Activated CD8-positive, alpha-beta T cell treated with anti-CD3 and anti-CD28 coated beads, Interleukin-2, amount 10 ng/mL, durations not matched to agents 7 days and 5 days (primary cell): ENCODE measurements at places on chromosomes 16 and 17.

- no peak for DNase-seq
Observed at GRCh38 chr16:49665482-49666230, 190.3 kb downstream of the ZNF423 start.

GRCh38 chr16:89116341-89117226 lies 22.9 kb downstream of the ACSF3 start:
- no peak for DNase-seq

DNA sequence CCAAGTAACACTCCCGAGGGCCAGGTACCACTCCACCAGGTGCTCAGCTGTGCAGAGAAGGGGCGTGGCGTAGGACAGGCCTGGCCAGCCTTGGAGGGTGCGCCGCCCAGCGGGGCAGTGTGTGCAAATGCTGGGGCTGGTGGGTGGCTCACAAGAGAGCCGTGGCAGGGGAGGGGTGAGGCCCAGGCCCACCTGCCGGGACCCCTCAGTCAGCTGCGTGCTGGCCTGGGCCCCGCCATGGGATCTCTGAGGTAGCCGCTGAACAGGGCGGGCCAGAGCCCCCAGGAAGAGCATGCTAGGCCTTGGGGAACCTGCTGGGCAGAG lies 8.8 kb downstream of the TPSG1 start:
- no peak for DNase-seq

- no peak for DNase-seq
Observed at GRCh38 chr17:41111151-41111885, 6.1 kb downstream of the KRTAP4-9 start.

GRCh38 chr17:37340804-37341203 lies 35.0 kb upstream of the C17orf78 start:
- no peak for DNase-seq

DNA sequence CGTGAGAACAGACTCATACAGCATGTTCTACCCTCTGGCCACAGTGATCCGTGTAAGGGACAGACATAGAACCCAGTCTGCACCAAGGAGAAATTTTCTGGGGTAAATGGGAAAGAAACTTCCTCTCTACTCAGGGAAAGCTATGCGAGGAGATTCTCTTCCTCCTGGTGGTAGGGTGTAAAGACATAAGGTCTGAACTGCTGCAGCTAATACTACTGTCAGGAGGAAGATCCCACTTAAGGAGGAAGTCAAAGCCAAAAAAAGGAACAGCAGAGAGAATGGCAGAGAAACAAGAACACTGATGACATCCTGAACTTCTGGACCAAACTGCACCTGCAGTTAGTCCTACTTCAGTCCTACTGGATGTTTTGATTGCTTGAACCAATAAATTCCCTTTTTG lies 7.1 kb upstream of the TM4SF5 start:
- no peak for DNase-seq

DNA sequence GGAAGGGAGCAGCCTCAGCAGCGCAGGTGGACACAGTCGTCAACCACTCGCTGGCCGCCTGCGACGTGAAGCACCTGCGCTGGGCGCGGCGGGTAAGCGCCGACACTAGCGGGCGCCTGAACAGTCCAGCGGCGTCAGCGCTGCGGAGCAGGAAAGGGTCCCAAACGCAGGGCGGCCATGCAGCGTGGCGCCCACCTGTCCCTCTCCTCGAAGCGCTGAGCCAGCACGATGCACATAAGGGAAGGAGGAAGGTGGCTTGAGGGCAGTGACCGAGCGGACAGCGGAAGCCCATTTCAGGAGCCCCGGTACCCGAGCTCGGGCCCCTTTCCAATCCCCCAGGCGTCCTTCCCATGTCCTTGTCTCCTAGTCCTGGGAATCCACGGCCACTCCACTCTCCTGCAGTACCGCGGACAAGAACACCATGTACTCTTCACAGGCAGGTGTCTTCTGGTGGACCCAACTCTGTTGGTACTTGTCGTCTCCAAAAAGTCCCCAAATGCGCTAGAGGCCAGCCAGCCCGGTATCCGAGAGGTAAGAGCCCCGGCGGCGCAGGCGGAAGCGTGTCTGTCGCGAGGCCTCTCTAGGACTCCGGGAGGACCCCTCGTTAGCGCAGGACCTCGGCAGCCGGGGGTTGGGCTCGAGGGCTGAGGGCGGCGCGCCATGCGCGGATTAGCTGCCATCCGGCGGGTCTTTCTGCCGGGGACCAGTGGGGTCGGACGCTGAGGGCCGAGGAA lies 14.4 kb downstream of the ZNF232 start:
- peak; percentile 29 for DNase-seq

GRCh38 chr16:372302-372983 lies 2.1 kb upstream of the MRPL28 start:
- DNase-seq, result no peak

- no peak for DNase-seq
Observed at GRCh38 chr17:74287031-74287602, 13.1 kb downstream of the DNAI2 start.

DNA sequence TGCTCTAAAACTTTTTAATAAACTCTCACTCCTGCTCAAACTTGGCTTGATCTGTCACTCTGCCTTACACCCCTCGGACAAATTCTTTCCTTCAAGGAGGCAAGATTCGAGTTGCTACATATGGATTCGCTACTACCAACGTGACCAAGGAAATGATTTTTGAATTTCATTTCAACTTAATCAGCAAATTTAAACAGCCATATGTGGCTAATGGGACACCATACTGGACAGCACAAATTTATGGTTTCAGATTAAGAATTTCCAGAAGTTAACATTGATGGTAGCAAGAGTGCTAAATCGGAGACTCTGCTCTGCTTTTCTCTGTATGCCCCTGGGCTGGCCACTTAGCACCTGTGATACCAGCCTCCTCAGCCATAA lies 318.2 kb upstream of the PSMD7 start:
- DNase-seq, result no peak

DNA sequence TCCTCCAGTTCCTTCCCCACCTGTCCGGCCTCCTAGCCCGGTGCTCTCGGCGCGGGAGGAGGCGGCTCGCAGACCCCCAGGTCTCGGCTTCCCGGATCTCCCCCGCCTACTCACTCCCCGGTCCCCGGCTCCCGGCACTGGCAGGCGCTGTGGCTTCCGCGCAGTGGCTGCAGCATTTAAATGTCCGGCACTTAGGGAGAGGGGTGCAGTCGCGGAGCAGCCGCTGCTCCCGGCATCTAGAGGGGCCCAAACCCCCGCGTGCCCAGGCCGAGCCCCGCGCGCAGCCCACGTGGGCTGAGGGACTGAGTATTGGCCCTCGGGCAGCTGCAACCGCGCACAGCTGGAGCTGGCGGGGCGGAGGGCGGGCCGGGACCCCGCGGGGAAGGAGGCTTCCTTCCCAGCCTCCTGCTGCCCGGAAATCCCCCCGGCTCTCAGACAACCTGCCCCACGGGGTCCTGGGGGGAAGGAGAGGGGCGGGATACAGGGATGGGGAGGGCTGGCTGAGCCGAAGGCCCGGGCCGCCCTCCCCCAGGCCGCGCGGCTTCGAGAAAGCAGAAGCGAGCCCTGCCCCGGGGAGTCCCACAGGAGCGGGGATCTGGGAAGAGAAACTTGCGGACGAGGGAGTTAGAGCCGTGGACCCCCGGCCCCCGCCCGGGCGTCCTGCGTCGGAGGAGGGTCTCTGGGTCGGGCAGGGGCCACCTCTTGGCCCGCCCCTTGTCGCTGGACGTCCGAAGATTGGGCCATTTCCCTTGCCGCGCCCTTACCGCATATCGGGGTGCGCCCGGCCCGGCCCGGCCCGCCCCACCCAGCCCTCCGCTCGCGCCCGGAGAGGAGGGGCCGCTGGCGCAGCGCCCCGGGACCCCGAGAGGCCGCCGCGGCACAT lies at the start of gene MMP25:
Gene MMP25 (plus strand): TSS at position 804 of the 883 bp plus-strand sequence. CDS start 357 bp downstream, outside the sequence.
- DNase-seq, result peak; percentile 44

GRCh38 chr16:83706394-83706793 lies 101.4 kb upstream of the HSBP1 start:
- DNase-seq, result no peak

- DNase-seq, result no peak
Observed at GRCh38 chr17:77449908-77450741, 309.4 kb downstream of the SEC14L1 start.

- DNase-seq, result no peak
Observed at GRCh38 chr16:4593086-4593485, 21.6 kb downstream of the UBALD1 start.

GRCh38 chr16:74760007-74760767 lies 14.4 kb downstream of the FA2H start:
- DNase-seq, result no peak

DNA sequence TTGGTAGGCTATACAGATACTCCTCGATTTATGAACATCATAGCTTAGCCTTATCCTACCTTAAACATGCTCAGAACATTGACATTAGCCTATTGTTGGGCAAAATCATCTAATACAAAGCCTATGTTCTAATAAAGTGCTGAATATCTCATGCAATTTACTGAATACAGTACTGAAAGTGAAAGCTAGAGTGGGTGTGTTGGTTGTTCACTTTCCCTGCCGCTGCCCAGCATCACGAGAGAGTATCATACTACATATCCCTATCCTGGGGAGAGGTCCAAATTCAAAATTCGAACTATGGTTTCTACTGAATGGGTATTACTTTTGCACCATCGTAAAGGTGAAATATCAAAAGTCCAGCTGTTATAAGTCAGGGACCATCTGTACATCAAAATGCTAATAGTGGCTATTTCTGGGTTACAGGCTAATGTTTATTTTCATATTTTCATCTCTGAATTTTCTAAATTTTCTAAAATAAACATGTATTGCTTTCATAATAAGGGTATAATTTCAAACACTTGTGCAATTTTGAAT lies 54.5 kb downstream of the NACA2 start:
- DNase-seq, result no peak

DNA sequence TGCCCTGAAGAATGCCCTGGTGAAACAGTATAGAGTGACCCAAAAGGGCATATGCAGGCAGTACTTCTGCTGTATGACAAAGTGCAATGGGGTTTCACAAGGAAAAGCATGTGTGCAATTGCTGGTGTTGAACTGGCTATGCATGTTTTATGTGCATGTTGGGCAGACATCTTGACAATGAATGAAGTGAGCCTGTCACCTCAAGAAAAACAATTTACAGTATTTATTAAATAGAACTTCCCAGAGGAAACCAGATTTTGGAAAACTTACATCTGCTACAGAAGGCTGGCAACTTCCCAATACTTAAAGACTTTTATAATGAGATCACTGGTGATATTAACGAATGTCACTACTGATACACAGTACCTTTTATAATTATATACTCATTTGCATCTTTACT lies 30.6 kb downstream of the C17orf67 start:
- no peak for DNase-seq

GRCh38 chr17:36938566-36939051 lies 1.3 kb downstream of the LHX1 start:
- no peak for DNase-seq

GRCh38 chr16:78206623-78207223 lies 107.3 kb downstream of the WWOX start:
- no peak for DNase-seq

GRCh38 chr16:72561-73548 lies at the start of gene RHBDF1:
RHBDF1 (minus strand) TSS chr16:72631; CDS start chr16:65015, 7,616 bp downstream.
- no peak for DNase-seq

DNA sequence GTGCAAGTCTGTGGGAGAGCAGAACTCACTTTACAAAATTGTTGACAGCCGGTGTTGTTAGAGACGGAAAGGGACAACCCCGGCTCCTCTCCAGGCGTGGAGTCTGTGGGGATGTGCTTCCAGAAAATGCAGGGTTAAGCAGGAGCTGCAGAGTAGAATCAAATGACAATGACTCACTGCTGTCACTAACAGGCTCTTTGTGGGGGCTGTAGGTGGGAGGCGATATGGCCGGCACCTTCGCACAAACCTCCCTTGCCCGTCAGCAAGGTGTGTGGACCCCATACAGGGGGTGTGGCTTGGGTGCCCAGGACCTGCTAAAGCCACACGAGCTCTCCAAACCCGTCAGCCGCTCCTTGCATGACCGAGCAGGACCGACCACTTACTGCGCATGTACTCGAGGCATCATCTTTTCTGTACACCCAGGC lies 5.8 kb downstream of the PDK2 start:
- DNase-seq, result no peak

- no peak for DNase-seq
Observed at GRCh38 chr17:79188048-79188447, 113.4 kb downstream of the ENGASE start.

- DNase-seq, result no peak
Observed at GRCh38 chr17:16913463-16913862, 58.5 kb downstream of the TNFRSF13B start.

DNA sequence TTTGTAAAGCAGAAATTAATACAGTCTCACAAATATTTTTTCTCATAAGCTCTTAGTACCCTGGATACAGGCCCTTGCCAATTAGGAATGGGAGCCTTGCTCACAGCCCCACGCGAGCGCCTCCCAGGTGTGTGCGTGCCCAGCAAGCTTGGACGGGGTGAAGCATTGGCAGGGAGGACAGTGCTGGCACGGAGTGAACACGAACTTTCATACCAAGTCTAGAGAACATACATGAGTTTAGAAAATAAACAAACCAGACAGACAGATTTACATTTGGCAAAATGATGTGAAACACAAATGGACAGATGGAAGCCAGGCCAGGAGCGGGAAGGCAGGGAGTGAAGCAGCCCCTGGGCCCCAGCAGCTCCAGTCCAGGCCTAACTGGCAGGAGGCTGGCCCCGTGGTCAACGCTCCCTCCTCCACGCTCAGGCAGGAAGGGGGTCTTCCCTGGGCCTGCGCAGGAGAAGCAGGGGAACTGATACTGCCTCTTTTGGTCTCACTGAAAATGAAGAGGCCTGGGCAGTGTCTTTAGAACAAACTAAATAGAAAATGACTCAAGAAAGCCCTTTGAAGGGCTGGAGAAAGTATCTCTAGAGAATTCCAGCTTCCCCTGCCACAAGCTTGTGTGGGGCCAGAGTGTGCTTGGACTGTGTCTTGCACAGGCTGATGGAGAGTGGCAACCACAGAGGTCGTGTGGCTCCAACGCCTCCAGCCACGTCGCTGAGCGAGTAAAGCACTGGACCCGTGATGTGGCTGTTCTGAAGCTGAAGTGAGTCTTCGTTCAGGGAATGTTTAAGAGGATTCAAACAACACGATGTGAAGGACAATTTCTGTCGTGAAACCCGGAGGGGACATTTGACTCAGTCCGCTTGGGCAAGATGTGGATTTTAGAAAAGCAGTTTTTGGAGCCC lies 9.9 kb upstream of the FOXJ1 start:
- DNase-seq, result no peak

- no peak for DNase-seq
Observed at GRCh38 chr17:11241611-11242226, 706 bp downstream of the SHISA6 start.

DNA sequence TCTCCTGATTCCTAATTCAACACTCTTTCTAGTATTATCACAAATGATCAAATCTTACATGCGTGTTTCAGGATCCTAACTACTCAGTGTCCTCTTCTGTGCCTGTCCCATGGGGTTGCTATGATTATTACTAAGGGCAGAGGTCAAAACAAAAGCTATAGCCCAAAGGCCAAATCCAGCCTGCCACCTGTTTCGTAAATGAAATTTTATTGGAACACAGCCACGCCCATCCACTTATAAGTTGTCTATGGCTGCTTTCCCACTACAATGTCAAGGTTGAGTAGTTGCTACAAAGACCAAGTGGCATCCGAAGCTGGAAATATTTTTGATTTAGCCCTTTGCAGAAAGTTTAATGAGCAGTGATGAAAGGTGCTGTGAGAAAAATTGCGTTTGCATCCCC lies 336.6 kb downstream of the TMEM114 start:
- DNase-seq, result no peak
